ENCODE measurements at places on chromosomes 11 and 22. TPM values are rescaled to one million over a fixed set of nuclear protein-coding genes. Genes with fewer than 3 reads are reported as not detected.

The SYT9 gene
- total RNA-seq, result not detected

The DDI1 gene
- not detected for total RNA-seq

- no peak for DNase-seq
Measured at GRCh38 chr11:57596266-57596885, 1.1 kb upstream of the SERPING1 start.

The AQP11 gene
- 0.52 TPM for total RNA-seq

DNA sequence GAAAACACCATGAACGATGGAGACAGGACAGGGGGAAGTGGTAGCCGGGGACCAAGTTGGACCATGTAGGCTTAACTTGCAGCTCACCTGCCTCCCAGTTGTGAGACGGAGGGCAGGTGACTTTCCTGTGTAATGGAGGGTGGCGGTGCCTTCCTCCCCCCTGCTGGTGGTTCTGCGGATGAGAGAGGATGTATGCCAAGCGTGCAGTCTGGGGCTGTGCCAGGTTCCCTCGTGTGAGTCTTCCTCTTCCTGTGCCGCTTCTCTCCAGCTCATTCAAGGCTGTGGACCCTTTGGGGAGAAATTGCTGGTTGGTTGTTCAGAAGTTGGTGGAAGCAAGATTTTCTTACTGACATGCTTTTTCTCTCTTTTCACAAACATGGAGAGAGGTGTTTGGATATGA lies 35.1 kb downstream of the MPPED1 start:
- DNase-seq, result no peak

DNA sequence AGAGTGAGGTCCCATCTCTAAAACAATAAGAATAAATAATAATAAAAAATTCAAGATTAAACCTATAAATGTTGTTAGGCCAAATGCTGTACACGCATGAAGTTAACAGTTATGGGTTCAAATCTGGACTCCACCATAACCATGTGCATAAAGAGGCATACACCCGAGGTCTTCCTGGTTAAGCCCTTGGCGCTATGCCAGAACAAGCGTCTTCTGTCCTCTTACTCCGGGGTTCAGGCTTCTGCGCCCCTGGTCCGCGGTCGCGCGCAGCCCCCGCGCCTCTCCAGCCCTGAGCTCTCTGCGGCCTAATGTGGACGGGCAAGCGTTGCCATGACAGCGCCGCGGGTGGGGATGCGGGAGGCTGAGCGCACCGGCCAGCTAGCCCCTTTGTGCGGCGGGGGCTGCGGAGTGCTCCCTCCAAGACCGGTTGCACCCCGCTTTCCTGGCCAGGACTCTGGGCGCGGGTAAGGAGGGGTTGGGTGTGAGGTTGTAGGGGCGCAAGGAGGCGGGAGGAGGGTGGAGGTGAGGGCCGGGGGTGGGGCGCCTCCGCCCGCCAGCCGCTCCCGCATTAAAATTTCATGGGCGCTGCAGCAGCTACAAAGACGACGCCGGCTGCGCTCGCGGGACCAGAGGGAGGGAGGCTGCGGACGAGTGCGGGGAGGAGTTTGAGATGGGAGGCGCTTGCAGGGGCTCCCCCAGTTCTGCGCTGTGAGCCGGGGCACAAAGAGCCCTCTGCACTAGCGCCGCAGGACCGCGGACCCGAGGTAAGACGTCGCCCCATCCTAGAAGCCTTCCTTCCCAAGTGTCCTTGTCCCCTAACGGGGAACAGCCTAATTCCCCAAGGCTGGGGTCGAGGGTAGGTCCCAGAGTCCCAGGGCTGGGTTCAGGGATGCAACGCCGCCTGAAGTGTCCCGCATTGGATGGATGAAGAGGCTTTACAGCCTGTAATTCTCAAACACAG lies at the start of gene MIAT:
Gene MIAT, plus strand, starts transcription at position 698 of the 961 bp plus-strand sequence.
- DNase-seq, result peak; percentile 73

GRCh38 chr11:44903035-44903434 lies 47.6 kb downstream of the TP53I11 start:
- no peak for DNase-seq

GRCh38 chr11:102534261-102534872 lies 3.8 kb upstream of the MMP7 start:
- no peak for DNase-seq

DNA sequence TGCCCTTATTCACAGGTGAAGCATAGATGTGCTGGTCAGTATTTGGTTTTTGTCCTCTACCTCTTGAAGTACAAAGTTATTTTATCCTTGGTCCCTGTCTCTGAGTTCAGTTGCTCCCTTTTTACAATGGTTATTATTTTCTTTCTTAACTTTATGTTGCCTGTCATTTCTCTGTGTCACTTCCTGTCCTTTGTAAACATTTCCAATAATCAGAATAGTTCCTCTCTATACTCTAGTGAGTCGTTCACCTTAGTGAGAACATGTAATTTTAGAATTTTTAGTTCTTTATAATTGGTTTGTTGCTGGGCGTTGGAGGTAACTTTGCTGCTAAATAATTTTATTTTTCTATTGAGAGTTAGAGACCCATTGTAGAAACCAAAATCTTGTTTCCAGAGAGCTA lies 16.0 kb downstream of the CSTPP1 start:
- DNase-seq, result no peak

DNA sequence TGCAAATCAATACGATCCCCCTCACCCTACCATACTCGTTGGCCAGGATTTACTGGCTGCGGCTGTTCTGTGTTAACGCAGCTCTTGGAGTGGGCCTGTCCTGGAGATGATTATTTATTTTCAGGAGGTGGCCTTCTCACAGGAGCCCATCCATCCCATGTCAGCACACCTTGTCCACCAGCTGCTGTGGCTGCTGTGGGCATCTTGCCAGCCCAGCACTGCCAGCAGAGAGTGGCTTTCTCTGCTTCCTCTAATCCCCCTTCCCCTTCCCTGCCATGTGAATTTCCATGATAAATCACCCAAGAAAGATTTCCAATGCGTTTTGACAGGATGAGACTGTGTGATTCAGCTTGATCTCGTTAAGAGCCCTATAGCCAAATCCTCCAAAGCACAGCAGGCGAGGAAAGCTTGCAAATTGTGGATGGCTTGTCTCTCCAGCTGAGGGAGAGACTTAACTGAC lies 309.1 kb upstream of the C11orf87 start:
- no peak for DNase-seq

The LRRC74B gene
- not detected for total RNA-seq

GRCh38 chr11:84660257-84660977 lies 966.7 kb downstream of the DLG2 start:
- no peak for DNase-seq

The ART1 gene
- total RNA-seq, result not detected

The FAM180B gene
- 0.25 TPM for total RNA-seq

DNA sequence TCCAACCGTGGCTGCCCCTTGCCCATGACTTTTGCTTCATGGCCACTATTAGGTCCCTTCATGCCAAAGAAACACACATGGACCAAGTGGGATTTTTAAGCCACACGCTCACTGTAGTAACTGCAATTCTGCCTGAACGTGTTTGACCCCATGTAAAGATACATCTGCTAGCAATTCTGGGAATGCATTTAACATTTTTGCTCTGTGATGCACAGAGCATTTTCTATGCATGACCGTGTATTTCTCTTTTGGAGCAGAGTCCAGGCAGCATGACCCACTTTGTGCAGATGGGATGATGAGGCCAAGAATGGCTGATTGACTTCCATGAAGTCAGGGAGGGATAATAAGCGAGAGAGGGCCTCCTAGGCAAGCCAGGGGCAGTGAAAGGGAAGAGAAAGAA lies 108.5 kb downstream of the TP53I11 start:
- no peak for DNase-seq

The FOLR3 gene
- total RNA-seq, result 0.51 TPM

DNA sequence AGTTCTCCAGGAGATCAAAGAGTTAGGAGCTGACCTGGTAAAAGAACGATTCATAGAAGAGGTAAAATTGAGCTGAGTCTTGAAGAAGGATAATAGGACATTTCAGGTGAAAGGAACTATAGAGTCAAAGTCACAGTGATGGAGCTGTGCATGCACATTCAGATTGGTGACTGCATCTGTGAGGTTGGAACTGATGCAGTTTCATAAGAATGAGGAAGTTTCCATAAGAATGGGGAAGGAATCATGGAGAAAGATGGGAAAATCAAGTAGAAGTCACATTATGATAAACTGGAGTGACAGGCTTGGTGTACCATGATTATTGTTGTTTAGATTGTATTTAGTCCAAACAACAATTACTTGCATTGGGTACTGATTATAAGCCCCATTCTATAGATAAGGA lies 232.2 kb downstream of the FAM76B start:
- no peak for DNase-seq

The C11orf16 gene
- total RNA-seq, result not detected

GRCh38 chr22:45425101-45425500 lies 11.6 kb downstream of the RIBC2 start:
- no peak for DNase-seq

DNA sequence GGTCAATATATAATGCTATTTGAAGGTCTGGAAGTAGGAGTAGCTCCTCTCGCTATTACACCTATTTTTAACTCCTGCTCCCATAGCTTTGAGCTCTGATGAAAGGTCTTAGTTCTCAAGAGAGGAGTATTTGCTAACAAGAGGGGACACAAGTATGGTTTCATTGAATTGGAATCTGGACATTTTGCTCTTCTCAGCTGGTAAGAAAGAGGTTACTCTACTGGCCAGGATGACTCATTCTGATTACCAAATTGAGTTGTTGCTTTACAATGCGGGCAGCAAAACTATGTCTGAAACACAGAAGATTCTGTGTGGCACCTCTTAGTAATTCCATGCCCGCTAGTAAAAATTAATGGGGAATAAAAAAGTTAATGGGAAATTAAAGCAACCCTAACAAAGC lies 63.6 kb upstream of the EP300 start:
- DNase-seq, result no peak

GRCh38 chr22:48706934-48707762 lies 1120.5 kb downstream of the BRD1 start:
- DNase-seq, result no peak

GRCh38 chr22:46019351-46019750 lies 42.4 kb upstream of the WNT7B start:
- DNase-seq, result no peak

GRCh38 chr11:126544108-126545056 lies 188.9 kb downstream of the ST3GAL4 start:
- no peak for DNase-seq

The RAG1 gene
- 0.21 TPM for total RNA-seq

DNA sequence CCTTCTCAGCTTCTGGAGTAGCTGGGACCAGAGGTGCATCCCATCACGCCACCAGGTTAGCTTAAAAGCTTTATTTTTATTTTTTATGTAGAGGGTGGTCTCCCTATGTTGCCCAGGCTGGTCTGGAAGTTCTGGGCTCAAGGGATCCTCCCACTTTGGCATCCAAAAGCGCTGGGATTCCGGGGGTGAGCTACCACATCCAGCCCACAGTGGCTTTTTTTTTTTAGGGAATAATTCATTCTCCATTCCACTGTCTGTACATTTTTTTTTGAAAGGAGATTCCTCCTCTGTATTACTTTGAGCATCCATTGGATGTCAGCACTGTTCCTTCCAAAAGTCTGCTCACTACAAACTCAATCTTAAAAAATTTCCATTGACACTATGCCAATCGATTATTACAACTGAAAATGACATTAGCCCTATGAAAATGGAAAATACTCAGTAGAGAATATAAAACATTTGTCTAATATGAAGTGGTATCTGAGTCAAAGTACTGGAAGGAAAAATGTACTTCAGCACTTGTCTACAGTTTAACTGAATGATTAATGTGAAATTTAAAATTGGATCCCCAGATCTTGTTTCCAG lies 1.3 kb upstream of the LPXN start:
- DNase-seq, result no peak

- peak; percentile 51 for DNase-seq
Measured at GRCh38 chr11:61082931-61083531, 19.3 kb upstream of the CD5 start.

DNA sequence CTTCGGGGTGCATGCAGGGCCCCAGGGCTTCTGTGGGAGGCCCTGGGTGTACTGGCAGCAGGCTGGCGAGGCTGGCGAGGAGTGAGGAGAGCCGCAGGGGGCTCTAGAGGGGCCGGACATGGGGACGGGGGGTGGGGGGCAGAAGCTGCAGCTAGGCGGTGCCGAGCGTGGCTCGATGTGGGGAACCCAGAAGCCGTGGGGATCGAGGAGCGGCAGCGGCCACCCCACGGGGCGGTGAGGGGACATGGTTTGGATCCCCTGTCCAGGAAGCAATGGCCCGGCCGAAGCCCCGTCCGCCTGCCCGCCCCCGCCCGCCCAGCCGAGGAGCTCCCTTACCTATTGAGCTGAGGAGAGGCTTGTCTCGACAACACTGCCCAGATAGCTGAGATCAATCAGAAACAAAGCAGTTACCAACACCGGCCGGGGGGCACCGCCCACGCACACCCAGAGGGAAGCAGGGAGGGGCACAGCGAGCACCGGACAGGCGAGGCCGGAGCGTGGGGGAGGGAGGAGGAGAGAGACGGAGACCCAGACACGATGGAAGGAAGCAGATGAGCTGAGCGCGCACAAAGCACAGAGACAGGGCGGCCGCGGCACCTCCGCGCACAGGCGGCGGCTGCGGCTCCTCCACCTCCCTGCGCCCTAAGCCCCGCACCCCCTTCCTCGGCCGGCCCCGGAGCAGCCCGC lies 38.7 kb downstream of the IGSF9B start:
- DNase-seq, result no peak

DNA sequence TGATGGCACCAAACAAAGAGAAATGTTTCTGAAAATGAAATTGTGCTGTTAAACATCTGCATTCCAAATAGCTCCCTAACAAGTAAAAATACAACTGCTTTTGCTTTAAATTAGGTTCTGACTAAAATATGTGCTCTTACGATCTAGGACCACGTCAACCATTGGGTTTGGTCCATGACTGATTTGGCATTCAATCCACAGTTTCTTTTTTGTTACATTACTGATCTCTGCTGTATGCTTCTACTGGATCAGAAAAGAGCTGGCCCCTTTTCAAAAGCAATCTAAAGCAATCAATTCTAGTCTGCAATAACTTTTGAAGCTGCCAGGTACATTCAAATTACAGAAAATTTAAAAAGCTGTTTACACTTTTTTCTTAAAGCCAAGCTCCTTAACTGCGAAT lies 1047.1 kb upstream of the CCDC90B start:
- DNase-seq, result no peak

GRCh38 chr11:109390752-109391151 lies 31.2 kb upstream of the C11orf87 start:
- DNase-seq, result no peak

GRCh38 chr11:118435290-118435892 lies 901 bp upstream of the KMT2A start:
- peak; percentile 56 for DNase-seq

GRCh38 chr11:97506076-97506759 lies 1116.4 kb downstream of the JRKL start:
- DNase-seq, result no peak

GRCh38 chr11:68840661-68841653 lies 759 bp downstream of the CPT1A start:
- DNase-seq, result peak; percentile 32

The PHOX2A gene
- total RNA-seq, result not detected

DNA sequence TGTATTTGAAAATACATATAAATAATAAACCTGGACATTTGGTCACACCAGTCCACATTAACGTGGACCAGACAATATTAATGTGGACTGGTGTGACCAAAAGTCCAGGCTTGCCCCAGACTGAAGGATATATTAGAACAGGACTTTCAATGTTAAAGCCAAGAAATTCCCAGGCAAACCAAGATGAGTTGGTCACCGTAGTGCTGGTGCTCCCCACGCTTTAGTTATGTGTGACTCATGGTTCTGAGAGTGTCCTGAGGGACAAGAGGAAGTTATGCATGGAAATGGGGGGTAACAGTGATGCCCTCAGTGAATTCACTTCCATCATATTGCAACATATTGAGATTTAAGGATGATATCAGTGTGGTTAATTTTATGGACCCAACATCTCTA lies 31.4 kb downstream of the POU2AF1 start:
- no peak for DNase-seq

The CACNA1I gene
- total RNA-seq, result 0.09 TPM

The RAB38 gene
- 2.0 TPM for total RNA-seq
